AG10803 (cell line): ENCODE measurements at places on chromosomes 12 and 14.

DNA sequence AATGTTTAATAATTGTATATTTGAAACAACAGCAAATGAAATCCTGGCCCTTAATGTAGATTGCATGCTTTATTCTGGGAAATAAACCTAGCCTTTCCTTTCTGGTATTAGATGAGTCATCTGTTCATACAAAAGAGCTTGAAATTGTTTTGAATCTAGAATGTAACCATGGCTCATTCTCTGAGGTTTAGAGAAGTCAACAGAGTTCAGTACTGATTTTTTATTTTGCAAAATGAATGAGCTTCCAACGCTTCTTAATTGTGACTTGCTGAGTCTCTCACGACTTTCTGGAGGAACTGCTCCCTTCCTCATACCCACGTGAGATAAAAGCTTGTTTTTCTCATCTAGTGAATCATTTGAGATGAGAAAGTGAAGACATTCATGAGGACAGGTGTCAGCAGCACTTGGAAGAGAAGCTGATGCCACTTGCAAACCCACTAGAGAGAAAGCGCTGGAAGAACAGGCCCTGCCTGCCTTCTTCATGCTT is 509.6 kb downstream of the VRK1 start:
- peak; percentile 2 for DNase-seq

DNA sequence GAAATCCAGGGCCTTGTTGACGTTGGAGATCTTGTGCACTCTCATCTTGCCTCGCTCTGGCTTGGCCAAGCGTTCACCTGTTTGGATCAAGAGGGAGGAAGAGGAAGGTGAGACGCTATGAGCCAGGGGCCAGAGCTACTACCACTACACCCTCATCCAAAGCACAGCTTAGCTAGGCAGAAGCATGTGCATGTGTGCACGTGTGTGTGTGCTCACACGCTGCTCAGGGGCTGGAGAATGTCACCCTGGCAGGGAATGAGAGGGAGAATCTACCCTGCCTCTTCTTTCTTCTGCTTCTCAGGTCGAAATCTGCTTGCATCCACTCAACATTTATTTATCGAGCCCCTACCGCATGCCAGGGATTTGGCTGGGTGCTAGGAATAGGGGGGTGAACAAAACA is 58.1 kb downstream of the ACTN1 start:
- DNase-seq, result no peak

- no peak for DNase-seq
Observed at GRCh38 chr12:116884871-116885270, 3.6 kb upstream of the HRK start.

DNA sequence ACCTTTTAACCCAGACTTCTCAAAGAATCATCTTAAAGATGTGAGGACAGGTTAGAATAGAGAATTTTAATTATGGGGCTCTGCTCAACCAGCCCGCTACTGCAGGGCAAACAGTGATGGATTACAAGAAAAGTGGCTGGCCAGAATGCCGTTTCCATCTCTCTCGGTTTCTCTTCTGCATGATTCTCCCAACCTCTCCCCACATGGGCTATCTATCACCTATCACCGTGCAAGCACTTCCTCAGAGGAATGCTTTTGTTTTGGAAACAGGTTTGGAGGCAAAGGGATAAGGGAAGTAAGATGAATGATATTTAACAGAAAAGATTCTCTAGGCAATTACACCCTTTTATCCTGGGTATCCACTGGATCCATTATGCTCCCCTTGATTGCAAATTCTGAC is 37.4 kb upstream of the PHC1 start:
- no peak for DNase-seq

DNA sequence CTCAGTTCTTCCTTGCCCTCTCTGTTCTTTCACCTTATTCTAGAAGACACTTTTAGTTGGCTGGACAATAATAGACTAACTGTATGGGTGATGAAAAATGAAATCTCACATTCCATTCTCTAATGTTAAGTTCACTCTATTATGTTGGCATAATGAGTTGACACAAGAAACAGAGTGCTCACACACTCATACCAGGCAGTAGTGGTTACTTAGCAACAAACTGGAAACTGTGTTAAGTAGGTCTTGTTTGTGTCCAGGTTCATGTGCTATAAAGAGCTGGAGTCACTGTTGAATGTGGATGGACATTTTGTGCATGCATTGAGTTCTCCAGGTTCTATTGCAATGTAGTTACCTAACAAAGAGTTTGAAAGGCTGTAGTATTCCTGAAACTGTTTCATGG is 16.9 kb upstream of the PPP4R4 start:
- no peak for DNase-seq

GRCh38 chr14:39015360-39015961 is 87.6 kb downstream of the SEC23A start:
- DNase-seq, result peak; percentile 62

DNA sequence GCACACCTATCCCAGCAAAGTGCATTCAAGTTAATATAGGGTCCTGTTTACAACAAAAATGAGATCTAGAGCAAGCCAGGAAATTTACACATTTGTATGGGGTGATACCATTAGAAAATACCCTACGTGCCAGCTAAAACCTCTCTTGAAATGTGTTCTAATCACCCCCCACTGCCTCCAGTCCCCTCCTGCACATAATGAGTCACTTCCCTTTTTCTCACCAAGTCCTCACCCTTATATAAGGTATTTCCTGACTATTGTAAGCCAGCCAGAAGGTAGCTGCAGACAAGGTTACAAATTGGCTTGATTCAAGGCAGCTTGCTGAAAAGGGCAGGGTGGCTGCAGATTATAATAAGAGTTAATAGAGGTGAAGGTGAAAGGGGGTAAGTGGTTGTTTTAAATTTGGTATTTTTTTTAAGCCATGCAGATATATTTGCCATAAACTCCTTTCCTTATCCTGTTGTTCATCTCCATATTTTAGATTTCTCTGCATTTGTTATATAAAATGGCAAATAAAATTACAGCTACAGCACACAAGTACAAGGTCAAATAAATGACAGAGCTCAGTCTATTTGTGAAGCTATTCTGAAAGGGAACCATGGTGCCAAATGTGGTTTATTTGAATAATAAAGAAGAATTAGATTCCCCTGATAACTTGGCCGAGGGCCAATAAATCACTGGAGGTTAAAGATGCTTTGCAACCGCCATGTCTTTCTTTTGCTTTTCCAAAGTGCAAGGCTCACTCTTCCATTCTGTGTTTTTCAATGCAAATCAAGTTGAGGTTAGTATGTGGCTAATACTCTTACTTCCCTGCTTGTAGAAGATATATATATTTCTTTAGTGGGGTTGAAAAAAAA is 385.9 kb downstream of the EGLN3 start:
- peak; percentile 30 for DNase-seq

GRCh38 chr14:76287063-76287462 is 88.9 kb upstream of the ESRRB start:
- no peak for DNase-seq

GRCh38 chr12:44127966-44128710 is 292.3 kb downstream of the TMEM117 start:
- no peak for DNase-seq
